ENCODE measurements at places on chromosomes 3 and 15.

DNA sequence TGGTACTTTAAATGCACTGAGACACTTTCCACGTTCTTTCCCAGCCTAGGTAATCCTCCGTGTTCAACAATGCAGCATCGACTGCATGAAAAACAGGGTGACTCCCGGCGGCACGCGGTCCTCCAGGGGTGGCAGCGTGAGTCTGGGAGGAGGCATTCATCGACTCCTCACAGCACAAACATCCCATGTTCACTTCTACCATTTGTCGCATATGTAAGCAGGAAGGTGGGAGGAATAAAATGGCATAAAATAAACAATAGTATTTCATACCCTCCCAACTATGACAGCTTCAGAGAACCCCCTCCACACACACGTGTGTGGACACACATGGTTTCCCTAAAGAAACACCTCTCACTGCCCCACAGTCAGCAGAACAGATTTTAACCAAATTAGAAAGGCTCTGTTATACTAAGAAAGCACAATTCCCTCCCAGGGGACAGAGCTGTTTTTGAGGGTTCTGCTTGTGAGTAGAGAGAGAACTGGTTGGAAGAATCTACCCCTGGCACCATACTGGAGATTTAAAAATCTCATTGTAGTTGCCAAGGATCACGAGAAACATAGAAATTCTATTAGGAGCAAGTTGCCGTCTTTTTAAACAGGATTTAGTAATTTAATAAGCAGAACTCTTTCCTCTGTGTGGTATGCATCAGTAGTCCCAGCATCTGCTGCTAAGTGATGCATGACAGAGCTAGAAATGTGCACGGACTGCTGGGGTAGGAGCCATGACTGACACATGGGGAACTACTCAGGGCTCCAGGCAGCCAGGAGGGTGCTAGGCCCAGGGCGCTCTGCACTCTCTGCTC lies 6.0 kb downstream of the FAM43A start:
- no peak for DNase-seq

- DNase-seq = no peak
These were observed 163.5 kb downstream of the CNTN4 start for GRCh38 chr3:2262204-2262603.

DNA sequence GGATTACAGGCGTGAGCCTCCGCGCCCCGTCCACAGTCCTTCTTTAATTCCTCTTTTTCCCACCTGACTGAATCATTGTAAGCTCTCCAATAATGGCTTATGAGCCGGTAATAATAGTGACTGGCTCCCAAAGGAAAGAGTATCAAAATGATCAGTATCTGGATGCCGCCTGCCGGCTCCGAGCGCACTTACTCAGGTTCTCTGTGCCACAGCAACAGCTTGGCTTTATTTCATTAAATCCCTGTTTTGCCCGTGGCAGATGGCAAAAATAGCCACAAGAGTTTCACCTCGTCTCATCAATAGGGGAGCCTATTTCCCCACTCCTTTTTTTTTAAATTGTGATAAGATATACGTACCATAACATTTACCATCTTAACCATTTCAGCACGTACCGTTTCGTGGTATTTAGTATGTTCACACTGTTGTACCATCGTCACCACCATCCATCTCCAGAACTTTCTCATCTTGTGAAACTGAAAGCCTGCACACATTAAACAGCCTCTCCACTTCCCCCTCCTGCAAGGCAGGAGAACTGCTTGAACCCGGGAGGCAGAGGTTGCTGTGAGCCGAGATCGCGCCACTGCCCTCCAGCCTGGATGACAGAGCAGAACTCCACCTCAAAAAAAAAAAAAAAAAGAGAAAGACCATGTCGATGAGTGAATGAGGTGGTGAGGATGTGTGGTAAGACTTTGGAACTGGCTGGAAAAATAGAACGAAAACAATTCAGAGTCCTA lies 80.7 kb upstream of the DLG1 start:
- DNase-seq = no peak

GRCh38 chr15:84598250-84598649 lies 2.6 kb upstream of the ZSCAN2 start:
- no peak for DNase-seq

GRCh38 chr3:64264501-64265109 lies 39.3 kb upstream of the PRICKLE2 start:
- DNase-seq = no peak

- peak; percentile 28 for DNase-seq
These were observed 53.1 kb downstream of the SPSB4 start for GRCh38 chr3:141104151-141104821.

DNA sequence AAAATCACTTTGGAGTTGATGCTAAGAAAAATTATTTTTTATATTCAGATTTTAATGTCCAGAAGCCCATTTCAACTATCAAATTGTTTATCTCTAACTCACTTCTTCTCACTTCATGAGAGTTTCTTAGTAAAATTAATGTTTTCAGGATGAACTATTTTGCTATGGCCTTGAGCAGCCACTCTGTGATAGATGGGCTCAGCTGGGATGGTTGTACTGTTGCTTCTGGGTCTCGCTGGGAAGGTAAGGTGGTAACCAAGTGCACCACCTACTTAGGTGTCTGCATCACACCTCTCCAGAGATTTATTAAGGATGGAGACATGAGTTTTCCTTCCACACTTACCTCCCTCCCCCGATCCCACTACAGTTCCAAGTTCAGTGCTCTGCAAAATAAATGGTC lies 110.3 kb upstream of the ATP2B2 start:
- DNase-seq = no peak

All from prostate gland (tissue), 2 donors.